ENCODE measurements at places on chromosomes 5 and 9. TPM values are rescaled to one million over a fixed set of nuclear protein-coding genes. Genes with fewer than 3 reads are reported as not detected.

The TPPP gene
- 0.38 TPM for polyA plus RNA-seq

The COL5A1 gene
- polyA plus RNA-seq = 3.3 TPM

The CAMK2A gene
- polyA plus RNA-seq = not detected

The HAVCR2 gene
- 0.07 TPM for polyA plus RNA-seq

- no peak overlapping the region for H3K27ac ChIP-seq
- H3K27me3 ChIP-seq = no peaks in the 10 kb centered on the region
- H3K4me1 ChIP-seq = no peaks in the 10 kb centered on the region
- H3K4me3 ChIP-seq = no peak overlapping the region
- no peak for DNase-seq
- H3K36me3 ChIP-seq = no peaks in the 10 kb centered on the region
Observed at GRCh38 chr5:8892926-8893325, 652.9 kb downstream of the SEMA5A start.

GRCh38 chr5:3181671-3182070 lies 414.0 kb upstream of the IRX1 start:
- H3K4me1 ChIP-seq = peaks cover 20% of the 10 kb centered on the region
- peak; percentile 14 for DNase-seq
- H3K27me3 ChIP-seq = no peaks in the 10 kb centered on the region

- DNase-seq = no peak
- no peaks in the 10 kb centered on the region for H3K27me3 ChIP-seq
- H3K4me1 ChIP-seq = peaks cover 22% of the 10 kb centered on the region
- peak overlapping the region; percentile 89 for H3K27ac ChIP-seq
Observed at GRCh38 chr5:133049726-133050048, 2.1 kb upstream of the HSPA4 start.

- H3K4me3 ChIP-seq = no peak overlapping the region
- H3K36me3 ChIP-seq = no peaks in the 10 kb centered on the region
- no peaks in the 10 kb centered on the region for H3K27me3 ChIP-seq
- peak; percentile 8 for DNase-seq
- no peak overlapping the region for H3K27ac ChIP-seq
Observed at GRCh38 chr9:13049223-13049622, 230.3 kb downstream of the MPDZ start.

DNA sequence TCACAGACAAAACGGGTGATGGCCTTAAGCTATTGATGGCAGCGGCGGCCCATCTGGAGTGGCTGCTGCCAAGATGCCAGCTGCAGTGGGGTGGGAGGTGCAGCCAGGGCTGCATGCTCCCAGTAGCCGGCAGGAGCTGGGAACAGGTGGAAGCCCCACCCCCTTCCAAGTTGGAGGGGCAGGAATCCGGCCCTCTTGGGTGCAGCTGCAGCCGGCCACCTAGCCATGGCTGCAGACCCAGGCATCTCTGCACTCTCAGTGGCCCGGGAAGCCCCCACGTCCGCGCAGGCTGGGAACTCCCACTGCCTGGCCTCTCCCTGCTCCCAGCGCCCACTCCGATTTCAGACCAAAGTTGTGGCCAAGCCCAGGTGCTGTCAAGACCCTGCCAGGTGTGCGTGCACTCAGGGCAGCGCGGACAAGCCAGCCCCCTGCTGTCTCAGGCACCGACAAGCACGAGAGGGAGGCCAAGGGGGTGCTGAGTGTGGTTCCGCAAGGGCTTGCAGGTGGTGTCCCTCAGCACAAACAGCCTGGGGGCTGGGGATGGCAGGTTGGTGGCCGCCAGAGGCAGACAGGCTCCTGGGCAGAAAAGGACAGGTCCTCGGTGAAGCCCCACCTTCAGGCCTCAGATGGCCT lies 115.1 kb upstream of the TSLP start:
- H3K4me3 ChIP-seq = no peak overlapping the region
- H3K27ac ChIP-seq = no peak overlapping the region
- no peaks in the 10 kb centered on the region for H3K36me3 ChIP-seq
- H3K27me3 ChIP-seq = no peaks in the 10 kb centered on the region
- no peaks in the 10 kb centered on the region for H3K4me1 ChIP-seq

DNA sequence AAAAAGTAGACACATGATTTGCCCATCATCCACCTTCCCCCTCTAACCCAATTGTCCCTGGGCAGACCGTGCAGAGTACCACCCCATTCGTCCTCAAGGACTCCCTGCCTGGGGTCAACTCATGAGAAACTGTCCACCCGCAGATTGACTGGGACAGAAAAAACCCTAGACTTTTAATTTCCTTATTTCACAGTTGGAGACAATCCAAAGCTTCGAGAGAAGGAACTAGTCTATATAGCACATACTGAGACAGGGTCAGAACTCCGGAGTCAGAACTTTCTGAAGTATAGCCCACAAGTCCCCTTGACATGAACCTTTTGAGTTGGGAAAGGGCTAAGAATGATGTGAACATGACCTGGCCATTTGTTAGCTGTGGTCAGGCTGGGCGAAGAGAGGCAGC lies 7.5 kb upstream of the GPX3 start:
- H3K4me3 ChIP-seq = no peak overlapping the region
- no peaks in the 10 kb centered on the region for H3K36me3 ChIP-seq
- no peaks in the 10 kb centered on the region for H3K27me3 ChIP-seq

DNA sequence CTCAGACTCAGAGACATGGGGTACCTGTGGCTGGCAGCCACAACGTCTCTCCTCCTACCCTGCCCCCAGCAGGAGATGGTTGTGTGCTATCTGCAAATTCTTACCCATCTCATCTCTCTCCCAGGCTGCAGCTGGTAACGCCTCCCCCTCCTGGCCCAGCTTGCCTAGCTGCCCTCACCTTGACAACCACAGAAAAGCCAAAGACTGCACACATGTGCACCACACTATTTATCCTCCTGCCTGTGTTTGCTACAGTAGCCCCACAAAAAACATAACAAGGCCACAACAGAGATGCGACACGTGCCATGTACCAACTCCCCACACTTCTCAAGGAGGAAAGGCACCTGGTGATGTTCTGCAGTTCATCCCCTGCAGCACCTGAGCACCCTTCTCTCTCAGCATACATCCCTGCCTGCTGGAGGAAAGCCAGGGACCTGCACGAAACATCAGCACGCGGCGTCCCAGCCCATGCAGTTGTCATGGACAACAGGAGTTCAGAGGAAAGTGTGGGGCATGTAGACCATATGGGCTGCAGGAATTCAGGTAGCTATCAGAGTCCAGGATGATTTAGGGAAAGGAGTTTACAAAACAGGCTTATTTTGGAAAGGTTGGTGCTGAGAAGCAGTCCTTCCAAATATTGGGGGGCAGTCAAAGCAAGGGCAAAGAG lies 168.7 kb downstream of the C5orf15 start:
- no peak for DNase-seq
- no peaks in the 10 kb centered on the region for H3K36me3 ChIP-seq
- no peaks in the 10 kb centered on the region for H3K4me1 ChIP-seq
- no peaks in the 10 kb centered on the region for H3K27me3 ChIP-seq
- H3K27ac ChIP-seq = no peak overlapping the region

GRCh38 chr9:124771867-124772679 lies 962 bp upstream of the NR6A1 start:
- H3K4me1 ChIP-seq = peaks cover 23% of the 10 kb centered on the region
- no peaks in the 10 kb centered on the region for H3K36me3 ChIP-seq
- DNase-seq = peak; percentile 90
- peaks cover 55% of the 10 kb centered on the region for H3K27me3 ChIP-seq
